ENCODE measurements at places on chromosomes 1 and 21.

DNA sequence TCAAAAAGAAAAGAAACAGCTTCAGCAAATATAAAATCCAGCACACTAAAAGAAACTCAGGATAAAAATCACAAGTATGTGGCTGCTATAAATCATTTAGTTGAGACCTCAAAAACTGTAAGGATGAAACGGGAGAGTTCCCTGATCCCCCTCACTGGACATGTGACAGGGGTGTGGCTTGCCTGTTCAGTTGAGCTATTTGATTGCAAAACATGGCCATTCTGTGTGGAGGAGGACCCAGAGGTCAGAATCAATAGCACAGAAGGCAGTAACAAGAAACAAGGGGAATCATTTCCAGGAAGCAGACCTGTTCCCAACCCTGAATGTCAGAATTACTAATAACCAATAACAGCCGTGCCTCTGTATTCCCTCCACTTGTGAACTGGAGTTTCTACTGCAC, 27.9 kb downstream of the RBM11 start:
- no peaks in the 10 kb centered on the region for H3K4me1 ChIP-seq
- H3K4me3 ChIP-seq, result no peak overlapping the region
- H3K27ac ChIP-seq, result no peak overlapping the region
- no peaks in the 10 kb centered on the region for H3K27me3 ChIP-seq
- no peak for DNase-seq

DNA sequence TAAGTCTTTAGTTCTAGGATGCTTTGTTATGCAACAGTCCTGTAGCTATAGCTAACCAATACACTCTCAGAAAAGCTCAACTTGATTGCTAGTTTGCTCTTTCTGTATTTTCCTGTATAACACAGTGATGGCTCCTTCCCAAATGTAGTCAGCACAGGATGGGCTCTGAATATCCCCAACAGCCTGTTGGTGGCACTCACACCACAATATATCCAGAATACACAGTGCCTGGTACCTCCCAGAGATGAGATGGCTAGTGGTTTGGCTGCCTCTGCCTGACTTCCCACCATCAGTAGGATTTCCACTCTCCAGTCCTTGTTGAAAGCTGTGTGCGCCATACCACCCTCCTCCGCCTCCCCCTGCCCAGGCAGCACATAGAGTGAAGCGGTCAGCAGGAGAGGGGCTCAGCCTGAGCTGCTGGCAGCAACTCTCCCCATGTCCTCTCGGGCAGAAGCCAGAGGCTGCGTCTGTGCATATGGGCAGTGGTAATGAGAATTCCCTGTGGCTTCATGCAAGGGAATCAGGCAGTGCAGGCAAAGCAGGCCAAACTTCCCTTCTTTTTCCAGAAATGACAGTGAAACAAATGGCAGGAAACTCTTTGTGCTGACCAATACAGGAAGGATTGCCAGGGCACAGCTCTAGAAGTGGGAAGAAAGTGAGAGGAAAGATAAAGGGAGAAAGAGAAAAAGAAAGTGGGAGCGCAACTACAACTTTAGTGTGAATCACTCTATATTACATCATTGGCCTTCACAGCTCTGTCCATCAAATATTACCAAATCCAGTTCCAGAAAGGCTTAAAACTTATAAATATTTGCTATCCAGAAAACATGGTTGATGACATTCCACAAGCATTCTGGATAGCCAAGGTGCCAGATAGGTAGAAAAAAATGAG, 49.7 kb downstream of the LMX1A start:
- H3K4me1 ChIP-seq, result no peaks in the 10 kb centered on the region
- H3K4me3 ChIP-seq, result no peak overlapping the region
- H3K36me3 ChIP-seq, result no peaks in the 10 kb centered on the region
- no peak overlapping the region for H3K27ac ChIP-seq
- DNase-seq, result no peak

GRCh38 chr1:52032124-52032784, 1.4 kb downstream of the KTI12 start:
- peaks cover 29% of the 10 kb centered on the region for H3K4me1 ChIP-seq
- H3K27me3 ChIP-seq, result no peaks in the 10 kb centered on the region
- H3K36me3 ChIP-seq, result no peaks in the 10 kb centered on the region
- no peak for DNase-seq

- peaks cover 6% of the 10 kb centered on the region for H3K4me1 ChIP-seq
- H3K27ac ChIP-seq, result no peak overlapping the region
- H3K36me3 ChIP-seq, result no peaks in the 10 kb centered on the region
- no peaks in the 10 kb centered on the region for H3K27me3 ChIP-seq
- no peak for DNase-seq
- no peak overlapping the region for H3K4me3 ChIP-seq
These were observed 15.0 kb downstream of the CITED4 start for GRCh38 chr1:40847023-40847745.

DNA sequence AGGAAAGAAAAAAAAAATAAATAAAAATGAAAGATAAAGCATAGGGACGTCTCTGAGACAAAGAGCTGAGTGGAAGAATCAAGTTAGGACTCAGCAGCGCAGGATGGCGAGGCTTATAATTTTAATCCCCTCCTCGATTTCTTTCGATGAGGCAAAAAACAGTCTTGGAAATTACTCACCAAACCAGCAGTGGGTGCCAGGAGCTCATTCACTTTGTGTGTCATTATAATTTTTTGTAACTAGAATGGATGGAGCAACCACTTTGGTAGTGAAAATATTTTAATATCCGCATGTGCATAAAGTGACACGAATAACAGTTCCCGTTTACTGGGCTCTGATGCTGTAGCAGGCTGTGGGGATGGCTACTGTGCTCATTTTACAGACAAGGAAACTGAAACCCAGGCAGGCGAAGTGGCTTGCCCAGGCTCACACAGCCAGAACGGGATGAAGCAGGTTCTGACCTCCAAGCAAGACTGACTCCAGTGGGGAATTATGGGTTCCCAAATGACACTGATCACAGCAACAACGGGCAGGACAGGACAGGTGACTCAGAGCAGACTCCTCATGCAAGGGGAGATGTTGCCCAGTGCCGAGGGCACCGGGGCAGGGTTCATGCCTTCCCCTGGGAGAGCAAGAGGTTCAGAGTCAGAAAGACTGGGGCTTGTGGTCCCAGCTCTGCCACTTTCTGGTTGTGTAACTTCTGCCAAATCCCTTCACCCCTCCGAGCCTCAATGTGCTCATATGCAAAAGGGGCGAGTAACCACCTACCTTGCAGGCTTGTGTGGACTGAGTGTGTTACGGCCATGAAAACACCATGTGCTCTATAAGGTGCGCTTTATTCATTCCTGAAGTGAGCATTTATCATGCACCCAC, 63.6 kb downstream of the RUNX3 start:
- peaks cover 10% of the 10 kb centered on the region for H3K4me1 ChIP-seq
- no peak overlapping the region for H3K27ac ChIP-seq
- H3K36me3 ChIP-seq, result no peaks in the 10 kb centered on the region
- no peaks in the 10 kb centered on the region for H3K27me3 ChIP-seq
- H3K4me3 ChIP-seq, result no peak overlapping the region
- DNase-seq, result no peak

- no peak overlapping the region for H3K4me3 ChIP-seq
- peaks cover 55% of the 10 kb centered on the region for H3K4me1 ChIP-seq
- H3K27me3 ChIP-seq, result no peaks in the 10 kb centered on the region
- no peak for DNase-seq
- H3K27ac ChIP-seq, result peak overlapping the region; percentile 68
- no peaks in the 10 kb centered on the region for H3K36me3 ChIP-seq
These were observed 52.7 kb downstream of the MIGA1 start for GRCh38 chr1:77831976-77832711.

- no peak overlapping the region for H3K4me3 ChIP-seq
- H3K27me3 ChIP-seq, result no peaks in the 10 kb centered on the region
- H3K4me1 ChIP-seq, result no peaks in the 10 kb centered on the region
- H3K27ac ChIP-seq, result no peak overlapping the region
- no peaks in the 10 kb centered on the region for H3K36me3 ChIP-seq
These were observed 18.1 kb upstream of the PTPN14 start for GRCh38 chr1:214569357-214570004.

- H3K27ac ChIP-seq, result peak overlapping the region; percentile 89
- H3K36me3 ChIP-seq, result peaks cover 43% of the 10 kb centered on the region
- peaks cover 31% of the 10 kb centered on the region for H3K4me1 ChIP-seq
- H3K4me3 ChIP-seq, result no peak overlapping the region
These were observed 9.5 kb downstream of the GPR37L1 start for GRCh38 chr1:202131956-202132821.

DNA sequence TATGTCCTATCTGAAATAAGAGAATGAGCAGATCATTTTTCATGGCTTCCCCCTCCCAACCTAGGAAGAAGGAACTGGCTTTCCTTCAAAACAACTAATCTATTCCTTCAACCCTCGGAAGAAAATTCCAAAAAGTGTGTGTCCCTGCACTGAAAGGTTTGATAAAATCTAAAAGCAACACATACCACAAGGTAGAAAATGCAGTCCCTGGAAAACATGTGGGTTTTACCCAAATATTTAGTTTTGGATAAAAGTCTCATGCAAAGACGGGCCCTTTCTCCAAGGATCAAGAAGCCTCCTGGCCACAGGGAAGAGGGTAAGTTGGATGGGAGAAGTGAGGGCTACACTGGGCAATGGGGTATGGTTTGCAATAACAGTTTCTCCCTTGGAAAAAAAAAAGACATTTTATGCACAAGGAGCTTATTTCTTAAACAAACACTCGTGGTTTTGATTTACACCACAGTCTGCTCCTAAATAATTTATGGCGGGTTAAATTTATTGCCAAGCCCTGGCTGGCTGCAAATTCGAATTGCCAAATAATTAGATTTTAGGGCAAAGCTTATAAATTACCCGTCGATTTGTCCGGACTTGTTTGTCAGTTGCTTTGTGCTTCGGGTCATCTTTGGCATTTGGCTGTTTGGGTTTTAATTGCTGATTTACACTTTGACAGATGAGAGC, 28.9 kb downstream of the ERI3 start:
- no peak overlapping the region for H3K27ac ChIP-seq
- no peak overlapping the region for H3K4me3 ChIP-seq
- H3K27me3 ChIP-seq, result no peaks in the 10 kb centered on the region
- no peak for DNase-seq

DNA sequence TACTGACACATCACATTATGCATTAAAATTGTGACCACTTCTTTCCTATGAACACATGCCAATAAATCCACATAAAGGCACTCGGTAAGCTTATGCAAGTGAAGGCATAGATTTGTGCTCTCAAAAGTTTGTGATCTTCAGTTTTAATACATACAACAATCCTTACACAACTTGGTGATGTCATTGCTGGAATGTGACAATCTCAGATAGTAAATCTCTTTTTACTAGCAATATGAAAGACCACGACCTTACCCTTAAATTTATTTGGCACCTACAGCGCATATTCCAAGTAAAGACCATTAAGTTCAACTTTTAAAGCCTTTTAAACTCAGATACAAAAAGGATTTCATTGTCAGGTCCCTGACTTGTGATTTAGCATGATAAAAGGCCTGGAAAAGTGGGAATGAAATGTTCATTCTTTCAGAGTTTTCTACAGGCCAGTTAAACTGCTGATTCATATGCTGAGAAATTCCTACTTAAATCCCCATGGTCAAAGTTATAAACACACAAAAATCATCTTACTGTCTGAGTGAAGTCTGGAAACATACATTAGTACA, 157.4 kb downstream of the SIPA1L2 start:
- H3K4me1 ChIP-seq, result peaks cover 5% of the 10 kb centered on the region
- H3K27me3 ChIP-seq, result no peaks in the 10 kb centered on the region
- peaks cover 2% of the 10 kb centered on the region for H3K36me3 ChIP-seq
- H3K4me3 ChIP-seq, result no peak overlapping the region

DNA sequence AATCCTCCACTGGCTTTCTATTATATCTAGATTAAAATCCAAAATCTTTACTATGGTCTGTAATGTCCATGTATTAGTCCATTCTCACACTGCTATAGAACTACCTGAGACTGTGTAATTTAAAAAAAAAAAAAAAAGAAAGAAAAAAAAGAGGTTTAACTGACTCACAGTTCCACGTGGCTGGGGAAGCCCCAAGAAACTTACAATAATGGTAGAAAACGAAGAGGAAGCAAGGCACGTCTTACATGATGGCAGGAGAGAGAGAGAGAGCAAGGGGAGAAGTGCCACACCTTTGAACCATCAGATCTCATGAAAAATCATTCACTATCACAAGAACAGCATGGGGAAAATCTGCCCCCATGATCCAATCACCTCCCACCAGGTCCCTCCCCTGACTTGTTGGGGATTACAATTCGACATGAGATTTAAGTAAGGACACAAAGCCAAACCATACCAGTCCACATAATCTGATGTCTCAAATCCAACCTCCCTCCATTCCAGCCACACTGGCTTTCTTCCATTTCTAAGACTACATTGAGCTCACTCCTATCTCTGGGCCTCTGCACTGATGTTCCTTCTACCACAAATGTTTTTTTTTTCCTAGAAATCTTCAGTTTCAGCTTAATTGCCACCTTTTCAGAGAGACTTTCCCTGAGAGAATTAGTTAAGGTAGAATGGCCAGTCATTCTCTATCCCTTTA, 92.4 kb downstream of the EIF4G3 start:
- H3K4me1 ChIP-seq, result no peaks in the 10 kb centered on the region
- no peaks in the 10 kb centered on the region for H3K27me3 ChIP-seq
- no peak overlapping the region for H3K27ac ChIP-seq

DNA sequence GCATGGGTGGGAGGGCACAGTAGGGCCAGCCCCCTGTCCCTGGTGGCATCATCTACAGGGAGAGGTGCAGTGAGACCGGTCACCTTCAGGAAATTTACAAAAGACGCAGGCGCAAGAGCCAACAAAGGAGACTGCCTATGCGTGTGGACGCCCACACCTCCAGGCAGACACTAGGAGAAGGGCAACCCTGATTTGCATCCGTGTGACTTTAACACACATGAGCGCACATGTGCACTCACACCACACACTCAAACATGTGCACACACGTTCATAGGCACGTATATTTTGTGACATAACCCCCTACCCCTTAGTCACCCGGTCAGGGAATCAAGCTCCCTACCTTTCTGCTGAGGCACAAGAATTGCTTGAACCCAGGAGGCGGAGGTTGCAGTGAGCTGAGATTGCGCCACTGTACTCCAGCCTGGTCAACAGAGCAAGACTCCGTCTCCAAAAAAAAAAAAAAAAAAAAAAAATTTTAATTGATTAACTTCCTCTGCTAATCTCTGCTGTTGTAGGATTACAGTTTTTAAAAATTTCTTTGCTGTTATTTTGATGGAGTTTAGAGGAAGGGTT, 84.7 kb upstream of the SLC25A33 start:
- H3K27ac ChIP-seq, result no peak overlapping the region
- DNase-seq, result no peak
- H3K27me3 ChIP-seq, result no peaks in the 10 kb centered on the region
- H3K4me1 ChIP-seq, result no peaks in the 10 kb centered on the region
- H3K36me3 ChIP-seq, result no peaks in the 10 kb centered on the region

DNA sequence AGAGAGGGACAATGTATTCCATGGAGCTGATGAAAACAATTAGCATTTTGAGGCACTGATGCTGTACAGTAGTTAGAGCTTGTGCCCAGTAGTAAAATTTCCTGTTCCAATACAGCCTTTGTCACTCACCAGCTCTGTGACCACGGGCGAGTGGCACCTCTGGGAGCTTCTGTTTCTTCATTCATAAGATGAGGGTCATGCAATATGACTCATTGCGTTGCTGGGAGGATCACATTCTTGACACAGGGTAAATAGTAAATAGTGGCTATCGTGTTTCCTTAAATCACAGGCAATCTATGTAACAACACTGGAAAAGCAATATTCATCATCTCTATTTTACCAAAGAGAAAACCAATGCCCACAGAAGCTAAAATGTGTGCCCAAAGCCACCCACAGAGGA, 4.5 kb upstream of the LRRC52 start:
- no peaks in the 10 kb centered on the region for H3K27me3 ChIP-seq
- no peak for DNase-seq
- H3K27ac ChIP-seq, result no peak overlapping the region
- no peak overlapping the region for H3K4me3 ChIP-seq
- peaks cover 3% of the 10 kb centered on the region for H3K4me1 ChIP-seq

- no peaks in the 10 kb centered on the region for H3K27me3 ChIP-seq
- no peak for DNase-seq
- no peaks in the 10 kb centered on the region for H3K36me3 ChIP-seq
These were observed 452.9 kb upstream of the BEND5 start for GRCh38 chr1:49229555-49229954.

Measured in upper lobe of left lung (tissue), 6 donors.